ENCODE measurements at places on chromosomes 1 and 21.

DNA sequence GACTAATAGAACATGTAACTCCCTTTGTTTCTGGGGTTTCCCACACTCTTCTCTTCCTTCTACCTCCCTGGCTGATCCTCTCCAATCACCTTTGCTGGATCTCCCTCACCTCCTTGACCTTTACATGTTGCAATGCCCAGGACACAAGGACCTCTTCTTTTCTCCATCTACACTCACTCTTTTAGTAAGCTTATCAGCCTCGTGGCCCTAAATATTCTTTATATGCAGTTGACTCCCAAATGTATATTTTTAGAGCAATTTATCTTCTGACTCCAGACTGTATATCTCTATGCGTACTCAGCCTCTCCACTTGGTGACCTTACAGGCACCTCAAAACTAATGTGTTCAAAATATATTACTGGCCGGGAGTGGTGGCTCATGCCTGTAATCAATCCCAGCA is 18.4 kb upstream of the CLSPN start:
- no peak for DNase-seq

DNA sequence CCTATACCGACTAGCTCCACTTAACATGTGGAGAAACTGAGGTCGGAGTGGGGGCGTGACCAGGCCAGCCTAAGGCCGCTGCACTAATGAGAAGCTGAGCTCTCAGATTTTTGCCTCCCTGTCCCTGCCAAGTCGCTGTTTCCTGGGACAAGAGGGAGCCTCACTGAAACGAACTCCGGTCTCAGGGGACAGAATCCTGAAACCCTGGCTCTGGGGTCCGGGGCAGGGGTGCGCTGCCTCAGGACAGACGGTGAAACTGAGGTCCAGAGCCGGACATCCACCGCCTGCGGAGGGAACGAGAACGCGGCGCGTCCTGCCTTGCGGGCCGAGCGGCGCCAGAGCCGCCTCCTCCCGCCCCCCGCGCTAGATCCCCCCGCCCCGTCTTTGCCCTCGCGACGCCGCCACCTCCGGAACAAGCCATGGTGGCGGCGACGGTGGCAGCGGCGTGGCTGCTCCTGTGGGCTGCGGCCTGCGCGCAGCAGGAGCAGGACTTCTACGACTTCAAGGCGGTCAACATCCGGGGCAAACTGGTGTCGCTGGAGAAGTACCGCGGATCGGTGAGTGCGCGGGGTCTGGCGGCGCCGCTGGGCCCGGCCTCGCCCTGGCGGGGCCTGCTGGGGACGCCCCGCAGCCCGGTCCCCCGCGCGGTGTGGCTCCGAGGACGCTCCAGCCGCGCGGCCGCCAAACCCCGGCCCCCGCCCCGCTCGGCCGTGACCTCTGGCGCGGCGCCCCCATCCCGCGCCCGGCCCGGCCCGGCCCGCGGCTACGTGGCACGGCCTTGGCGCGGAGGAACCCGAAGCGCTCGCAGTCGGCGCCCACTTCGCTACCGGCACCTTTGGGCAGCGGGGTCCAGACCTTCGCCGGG is at the start of gene GPX7:
Gene GPX7 (plus strand): TSS at position 381 of the 865 bp plus-strand sequence. CDS start 39 bp downstream, at position 420.
- no peak for DNase-seq

- no peak for DNase-seq
Measured at GRCh38 chr1:96130432-96130831, 591.2 kb upstream of the PTBP2 start.

DNA sequence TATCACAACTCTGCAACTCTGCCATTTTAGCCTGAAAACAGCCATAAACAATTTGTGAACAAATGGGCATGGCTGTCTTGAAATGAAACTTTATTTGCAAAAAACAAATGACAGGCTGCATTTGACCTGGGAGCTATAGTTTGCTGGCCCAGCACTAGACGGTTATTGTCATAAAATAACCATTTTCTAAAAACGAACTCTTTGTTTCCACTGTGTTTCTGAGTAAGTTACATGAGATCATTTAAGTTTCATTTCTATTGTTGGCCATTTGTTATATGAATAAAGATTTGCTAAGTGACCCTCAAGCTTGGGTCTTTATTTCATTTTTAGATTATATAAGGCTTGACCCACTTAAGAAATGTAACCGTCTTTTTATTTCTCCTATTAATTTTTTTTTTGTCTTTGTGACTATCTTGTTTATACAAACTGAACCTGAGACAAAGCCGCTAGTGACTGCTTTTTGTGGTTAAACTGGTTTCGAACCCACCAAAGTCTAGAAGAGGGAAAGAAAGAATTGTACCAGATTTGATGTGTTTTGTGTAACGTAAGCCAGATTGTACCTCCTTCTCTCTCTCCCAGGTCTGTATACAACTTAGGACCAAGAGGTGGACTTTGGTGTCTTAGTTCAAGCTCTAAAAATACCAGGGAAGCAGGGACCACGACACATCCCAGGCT is 12.9 kb upstream of the KCNJ15 start:
- no peak for DNase-seq

DNA sequence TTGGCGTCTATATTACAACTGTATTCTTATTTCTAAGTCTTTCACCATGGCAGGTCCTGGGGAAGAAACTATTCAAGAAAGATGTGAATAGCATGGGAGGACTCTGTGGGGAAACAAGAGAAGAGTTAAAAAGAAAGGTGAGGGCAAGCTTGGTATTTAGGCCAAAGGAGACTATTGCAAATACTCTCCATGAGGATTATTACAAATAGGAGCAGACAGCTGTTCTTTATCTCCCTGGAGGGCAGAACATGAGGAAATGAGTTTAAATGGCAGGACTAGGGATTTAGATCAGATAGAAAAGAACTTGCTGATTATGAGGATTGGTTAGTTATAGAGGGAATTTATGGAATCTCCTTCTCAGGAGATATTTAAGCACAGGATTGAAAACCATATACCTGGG is 186.8 kb downstream of the CDC7 start:
- no peak for DNase-seq

- no peak for DNase-seq
Measured at GRCh38 chr1:220880362-220880670, 1.1 kb downstream of the HLX start.

DNA sequence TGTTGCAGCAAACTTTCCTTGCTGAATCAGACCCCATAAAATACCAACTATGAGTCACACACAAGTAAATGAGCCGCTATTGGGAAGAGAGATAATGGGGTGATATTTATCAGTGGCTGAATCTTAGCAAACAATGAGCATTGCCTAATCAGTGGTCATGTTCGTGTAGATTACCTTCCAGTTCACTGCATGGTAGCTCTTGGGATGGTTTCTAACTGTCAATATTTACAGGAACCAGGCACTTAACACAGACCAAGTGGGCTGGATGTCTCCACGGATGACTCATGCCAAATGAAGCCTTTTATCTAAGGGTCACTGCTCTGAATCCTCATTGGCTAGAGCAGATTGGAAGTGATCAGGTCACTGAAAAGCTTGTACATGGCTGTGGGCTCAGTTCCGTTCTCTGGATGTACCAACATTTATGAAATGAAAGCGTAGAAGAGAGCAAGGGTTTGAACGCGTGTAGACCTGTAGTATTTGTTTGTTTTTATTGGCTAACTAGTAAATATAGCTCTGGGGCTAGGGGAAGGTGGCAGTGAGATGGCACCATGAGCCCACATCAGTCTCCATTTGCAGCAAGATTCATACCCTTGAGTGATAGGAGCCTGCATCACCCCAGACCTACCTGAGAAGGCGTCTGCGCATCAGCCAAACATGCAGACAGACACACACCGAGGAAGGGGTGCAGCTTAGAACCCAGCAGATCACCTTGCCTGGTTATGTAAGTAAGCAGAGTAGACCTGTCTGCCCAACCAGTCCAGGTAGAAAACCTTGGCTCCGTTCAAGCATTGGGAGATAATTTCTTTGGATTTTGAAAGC is 153.3 kb downstream of the TOMM20 start:
- DNase-seq, result no peak
